SW 1271 (cell line): ENCODE measurements at places on chromosomes 16 and 17.

DNA sequence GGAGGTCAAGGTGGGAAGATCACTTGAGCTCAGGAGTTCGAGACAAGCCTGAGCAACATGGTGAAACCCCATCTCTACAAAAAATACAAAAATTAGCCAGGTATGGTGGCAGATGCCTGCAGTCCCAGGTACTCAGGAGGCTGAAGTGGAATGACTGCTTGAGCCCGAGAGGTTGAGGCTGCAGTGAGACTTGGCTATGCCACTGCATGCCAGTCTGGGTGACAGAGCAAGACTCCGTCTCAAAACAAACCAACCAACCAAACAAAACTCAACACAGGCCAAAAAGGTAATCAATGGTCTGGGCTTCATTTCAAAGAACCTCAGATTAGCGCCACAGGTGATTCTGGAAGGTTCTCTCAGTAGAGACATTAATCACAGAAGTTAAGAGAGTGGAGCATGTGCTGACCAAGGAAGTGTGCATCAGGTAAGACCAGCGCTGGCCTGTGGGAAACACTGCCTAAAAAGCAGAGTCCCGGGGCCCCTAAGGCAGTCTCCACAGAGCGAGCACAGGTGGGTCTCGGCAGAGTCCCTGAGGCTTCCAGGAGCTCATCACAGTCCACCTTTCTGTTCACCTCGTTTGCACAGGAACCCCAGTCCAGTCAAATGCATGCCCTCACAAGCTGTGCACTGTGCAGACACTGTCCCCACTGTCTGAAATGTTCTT is 71.5 kb upstream of the TRAP1 start:
- no peak for DNase-seq

- DNase-seq, result no peak
Observed at GRCh38 chr16:12153662-12154061, 177.1 kb downstream of the SNX29 start.

DNA sequence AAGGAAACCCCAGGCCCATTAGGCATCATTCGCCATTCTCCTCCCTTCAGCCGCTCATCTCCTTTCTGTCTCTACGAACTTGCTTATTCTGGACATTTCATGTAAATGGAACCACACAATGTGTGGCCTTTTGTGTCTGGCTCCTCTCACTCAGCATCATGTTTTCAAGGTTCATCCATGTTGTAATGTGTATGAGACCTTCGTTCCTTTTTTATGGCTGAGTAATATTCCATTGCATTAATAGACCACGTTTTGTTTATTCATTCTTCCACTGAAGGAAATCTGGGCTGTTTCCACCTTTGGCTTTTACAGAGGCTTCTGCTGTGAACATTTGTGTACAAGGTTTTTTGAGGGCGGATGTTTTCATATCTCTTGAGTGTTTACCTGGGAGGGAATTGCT is 3.2 kb downstream of the CRISPLD2 start:
- DNase-seq, result no peak

- no peak for DNase-seq
Observed at GRCh38 chr16:51150165-51150887, 744 bp downstream of the SALL1 start.

DNA sequence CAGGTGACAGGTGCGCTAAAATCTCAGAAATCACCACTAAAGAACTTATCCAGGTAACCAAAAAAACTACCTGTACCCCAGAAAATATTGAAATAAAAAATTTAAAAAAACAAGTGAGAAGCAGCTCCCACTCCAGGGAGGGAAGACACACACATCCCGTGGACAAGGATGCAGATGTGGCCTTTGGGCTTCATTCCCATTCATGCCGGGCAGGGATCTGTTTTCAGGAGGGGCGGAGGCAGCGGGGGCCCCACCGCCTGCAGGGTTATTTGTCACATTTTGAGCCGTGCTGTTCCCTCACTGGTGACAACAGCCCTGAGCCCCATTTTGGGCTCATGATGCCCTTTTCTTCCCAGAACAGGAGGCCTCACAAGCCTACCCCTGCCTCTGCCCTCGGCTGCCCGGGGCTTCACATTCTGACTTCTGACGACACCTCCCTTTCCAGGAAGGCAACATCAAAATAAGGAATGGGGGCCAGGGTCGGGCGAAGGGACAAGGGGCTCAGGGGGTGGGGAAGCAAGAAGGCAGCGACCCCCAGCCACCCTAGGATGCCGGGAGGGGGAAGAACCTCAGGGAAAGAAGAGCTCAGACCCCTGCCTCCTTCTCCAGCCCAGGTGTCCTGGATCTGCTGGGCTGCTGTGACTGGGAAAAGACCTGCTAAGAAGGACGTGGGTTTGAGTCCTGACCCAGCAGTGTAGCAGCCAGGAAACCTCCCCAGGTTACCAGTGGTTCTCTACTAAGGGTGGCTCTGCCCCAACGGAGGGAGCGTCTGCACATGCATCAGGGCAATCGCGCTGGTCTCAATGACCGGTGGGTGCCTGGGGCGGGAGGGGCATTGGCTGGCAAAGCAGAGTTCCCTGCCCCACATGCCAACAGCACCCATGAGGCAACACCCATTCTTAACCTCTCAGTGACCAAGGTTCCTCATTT is 2.3 kb upstream of the CD79B start:
- no peak for DNase-seq

GRCh38 chr16:20997147-20997546 is 96.6 kb downstream of the LYRM1 start:
- DNase-seq, result no peak

GRCh38 chr17:27283060-27283459 is 10.9 kb upstream of the WSB1 start:
- DNase-seq, result no peak

GRCh38 chr17:16465861-16466338 is 26.1 kb downstream of the LRRC75A start:
- no peak for DNase-seq

- DNase-seq, result no peak
Observed at GRCh38 chr17:15341385-15341849, at the start of gene TEKT3. TEKT3 (minus strand) TSS chr17:15341597; CDS start chr17:15331585, 10,012 bp downstream.

DNA sequence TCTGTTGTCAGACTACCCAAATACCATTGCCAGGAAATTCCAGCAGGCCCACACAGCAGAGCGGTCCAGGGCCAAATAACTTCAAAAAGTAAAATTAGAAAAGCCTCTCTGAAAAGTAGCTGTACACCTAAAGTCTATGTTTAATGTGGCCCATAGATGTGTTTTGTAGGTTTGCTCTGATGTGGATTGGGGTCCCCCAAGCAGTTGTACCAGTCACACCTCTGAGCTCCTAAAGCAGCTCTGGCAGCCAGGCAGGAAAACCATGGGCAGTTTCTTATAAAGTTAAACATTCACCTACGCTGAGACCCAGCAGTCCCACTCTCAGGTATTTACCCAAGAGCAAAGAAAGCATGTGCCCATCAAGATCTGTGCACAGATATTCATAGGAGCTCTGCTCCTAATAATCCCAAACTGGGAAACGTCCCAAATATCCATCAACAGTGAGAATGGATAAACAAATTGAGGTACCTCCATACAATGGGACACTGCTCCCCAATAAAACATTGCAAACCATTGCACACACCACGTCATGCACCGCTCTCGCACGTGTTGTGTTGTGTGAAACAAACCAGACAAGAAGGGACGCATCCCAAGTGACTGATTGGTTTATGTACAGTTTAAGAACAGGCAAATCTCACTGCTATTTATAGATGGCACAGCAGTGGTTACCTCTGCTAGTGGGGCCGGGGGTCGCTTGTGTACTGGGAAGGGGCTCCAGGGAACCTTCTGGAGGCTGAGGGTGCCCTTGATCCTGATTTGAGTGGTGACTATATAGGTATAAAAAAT is 15.8 kb upstream of the PRM1 start:
- no peak for DNase-seq

- DNase-seq, result peak; percentile 46
Observed at GRCh38 chr16:11100239-11100750, 155.7 kb downstream of the SOCS1 start.

DNA sequence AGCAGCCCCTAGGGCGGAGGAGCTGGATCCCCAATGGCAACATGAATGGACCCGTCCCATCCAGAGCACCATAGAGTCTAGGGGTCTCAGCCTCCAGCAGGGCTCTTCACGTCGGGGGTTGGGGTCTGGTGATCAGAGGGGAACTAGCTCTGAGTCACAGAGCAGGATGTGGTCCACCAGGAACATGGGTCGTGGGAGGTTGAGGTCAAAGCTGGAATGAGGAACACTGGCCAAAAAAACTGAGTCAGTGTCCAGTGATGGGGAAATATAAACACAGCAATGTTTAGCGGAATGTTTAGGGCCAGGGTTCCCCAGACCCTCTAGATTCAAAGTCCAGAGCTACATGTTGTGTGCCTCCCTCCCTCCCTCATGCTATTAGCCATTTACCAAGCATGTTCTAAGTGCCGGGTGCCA is 79.1 kb upstream of the C16orf82 start:
- DNase-seq, result no peak

DNA sequence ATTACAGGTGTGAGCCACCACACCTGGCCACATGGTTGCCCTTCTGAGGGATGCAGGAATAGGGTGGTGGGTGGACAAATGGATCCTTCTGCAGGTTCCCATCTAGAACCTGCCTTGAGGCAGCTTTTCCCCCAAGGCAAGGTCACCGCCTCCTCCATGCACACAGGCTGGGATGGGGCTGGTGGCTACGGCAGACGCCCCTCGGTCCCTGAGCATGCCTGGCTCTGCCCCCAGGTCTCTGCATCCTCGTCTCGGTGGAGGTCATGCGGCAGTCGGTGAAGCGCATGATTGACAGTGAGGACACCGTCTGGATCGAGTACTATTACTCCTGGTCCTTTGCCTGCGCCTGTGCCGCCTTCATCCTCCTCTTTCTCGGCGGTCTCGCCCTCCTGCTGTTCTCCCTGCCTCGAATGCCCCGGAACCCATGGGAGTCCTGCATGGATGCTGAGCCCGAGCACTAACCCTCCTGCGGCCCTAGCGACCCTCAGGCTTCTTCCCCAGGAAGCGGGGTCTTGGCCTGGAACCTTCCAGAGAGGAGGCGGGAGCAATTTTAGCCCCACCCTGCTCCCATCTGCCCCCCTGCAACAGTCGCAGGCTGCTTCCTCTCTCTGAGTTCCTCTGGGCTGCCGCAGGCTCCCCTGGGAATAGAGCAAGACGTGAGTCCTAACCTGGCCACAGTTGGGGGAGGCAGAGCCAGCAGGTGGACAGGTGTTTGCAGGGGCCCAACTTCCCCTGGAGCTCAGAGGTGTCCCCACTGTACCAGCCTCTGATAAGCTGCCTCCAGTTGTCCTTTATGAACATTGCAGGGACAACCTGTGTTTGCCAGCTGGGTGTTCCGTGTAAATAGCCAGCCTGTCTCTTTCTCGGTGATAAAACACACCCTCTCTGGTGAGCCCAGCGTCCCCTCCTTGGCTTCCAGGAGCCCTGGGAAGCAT is 11.7 kb downstream of the CACNG1 start:
- DNase-seq, result no peak

DNA sequence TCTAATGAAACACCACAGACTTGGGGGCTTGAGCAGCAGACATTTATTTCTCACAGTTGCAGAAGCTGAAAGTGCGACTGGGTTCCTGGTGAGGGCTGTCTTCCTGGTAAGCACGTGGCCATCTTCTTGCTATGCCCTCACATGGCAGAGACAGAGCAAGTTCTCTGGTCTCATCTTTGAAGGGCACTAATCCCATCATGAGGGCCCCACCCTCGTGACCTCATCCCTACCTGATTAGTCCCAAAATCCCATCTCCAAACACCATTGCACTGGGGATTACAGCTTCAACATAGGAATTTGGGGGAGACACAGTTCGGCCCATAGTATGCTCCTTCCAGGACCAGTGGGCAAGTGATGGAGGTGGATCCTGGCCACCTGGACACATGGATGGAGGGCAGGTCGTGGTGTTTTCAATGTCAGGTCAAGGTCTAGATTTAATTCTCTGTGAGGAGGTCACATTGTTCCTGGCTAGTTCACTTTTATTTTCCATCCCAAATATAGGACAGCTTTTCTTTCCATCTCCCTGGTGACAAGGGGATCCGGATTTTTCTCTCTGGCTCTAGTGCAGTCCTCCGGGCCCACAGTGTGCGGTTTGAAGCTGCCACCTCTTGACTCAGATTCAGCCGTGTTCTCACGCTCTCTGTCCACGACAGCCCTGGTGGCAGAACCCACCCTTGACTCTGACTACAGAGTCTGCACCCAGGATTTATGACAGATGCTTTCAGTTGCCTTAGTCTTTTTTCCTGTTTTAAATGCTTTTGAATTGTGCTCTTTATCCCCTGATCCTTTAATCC is 160.5 kb upstream of the NOL11 start:
- DNase-seq, result no peak

- no peak for DNase-seq
Observed at GRCh38 chr16:3190949-3191353, 2.9 kb downstream of the OR1F1 start.

- no peak for DNase-seq
Observed at GRCh38 chr16:57308041-57308440, 23.6 kb upstream of the PLLP start.

DNA sequence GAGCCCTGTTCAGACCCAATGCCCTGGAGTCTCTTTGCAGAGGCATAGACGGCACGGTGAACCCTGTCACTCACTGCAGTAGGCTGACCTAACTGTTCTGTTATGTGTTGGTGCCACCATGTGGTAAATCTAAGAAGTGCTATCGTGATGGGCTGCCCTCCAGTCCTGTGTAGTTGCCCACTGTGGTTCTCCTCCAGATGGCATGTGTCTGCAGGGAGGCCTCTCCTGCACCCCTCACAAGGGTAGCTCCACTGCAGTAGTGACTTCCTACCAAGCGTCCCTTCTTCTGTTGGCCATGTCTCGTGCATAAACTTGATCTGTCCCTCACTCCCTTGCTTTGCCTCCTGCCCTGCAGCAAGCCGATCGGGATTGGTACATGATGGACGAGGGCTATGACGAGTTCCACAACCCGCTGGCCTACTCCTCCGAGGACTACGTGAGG is 5.8 kb downstream of the DHX38 start:
- DNase-seq, result peak; percentile 9

DNA sequence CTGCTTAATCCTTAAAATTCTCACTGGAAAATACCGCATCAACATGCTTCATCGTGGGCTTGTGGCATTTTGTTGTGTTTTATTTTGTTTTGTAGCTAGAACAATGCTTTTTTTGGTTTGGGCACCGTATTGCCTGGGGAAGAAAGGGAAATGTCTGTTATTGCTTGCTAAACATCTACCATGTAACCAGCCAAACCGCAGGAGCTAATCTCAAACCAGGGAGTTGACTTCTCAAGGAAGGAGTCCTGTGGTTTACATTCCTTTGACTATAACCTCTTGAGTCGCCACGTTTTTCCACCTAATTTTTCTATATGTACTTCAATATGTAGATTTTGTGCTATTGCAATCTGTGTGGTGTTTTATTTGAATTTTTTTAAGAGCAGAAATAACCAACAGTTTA is 593.5 kb upstream of the SOX9 start:
- DNase-seq, result no peak

GRCh38 chr16:66874079-66874775 is 6.1 kb upstream of the PDP2 start:
- DNase-seq, result no peak
